Hematopoietic multipotent progenitor cell (in vitro differentiated cells): ENCODE measurements at places on chromosomes 5 and 9. TPM values are rescaled to one million over a fixed set of nuclear protein-coding genes. Genes with fewer than 3 reads are reported as not detected.

Gene BNC2
- under 0.01 TPM for total RNA-seq

Gene NPR2
- 1.6 TPM for total RNA-seq

Gene FBLL1
- 0.54 TPM for total RNA-seq

Gene TOR4A
- total RNA-seq: 25.0 TPM

Gene TAF11L5
- total RNA-seq: not detected

Gene GRM6
- total RNA-seq: not detected

Gene GPR21
- total RNA-seq: 12.1 TPM

Gene HAND1
- total RNA-seq: not detected

Gene SYK
- 62.7 TPM for total RNA-seq

Gene IL7R
- 0.81 TPM for total RNA-seq

Gene FUT7
- 14.3 TPM for total RNA-seq

Gene WDR38
- not detected for total RNA-seq

Gene LCN15
- not detected for total RNA-seq

Gene TSLP
- under 0.01 TPM for total RNA-seq

Gene RAPGEF6
- total RNA-seq: 15.9 TPM

Gene RLN2
- total RNA-seq: 0.54 TPM

Gene NUTM2F
- not detected for total RNA-seq

Gene PCDHB13
- under 0.01 TPM for total RNA-seq

Gene NOL8
- total RNA-seq: 11.3 TPM

Gene CDKN2B-AS1
- total RNA-seq: not detected

Gene TICAM2
- total RNA-seq: under 0.01 TPM

Gene LCN1
- total RNA-seq: not detected

Gene ASS1
- total RNA-seq: 0.27 TPM

Gene RETREG1
- total RNA-seq: 6.2 TPM

Gene ZNF454
- 0.54 TPM for total RNA-seq

Gene IFNB1
- under 0.01 TPM for total RNA-seq

Gene IL9
- total RNA-seq: not detected

Gene UGT3A2
- total RNA-seq: 0.54 TPM

Gene RFX3
- total RNA-seq: 31.5 TPM

Gene TOR2A
- 15.9 TPM for total RNA-seq

Gene LHX6
- 0.81 TPM for total RNA-seq

Gene ZFP37
- total RNA-seq: 0.27 TPM

Gene NANS
- total RNA-seq: 80.8 TPM

Gene NSG2
- total RNA-seq: not detected

Gene SLC6A3
- total RNA-seq: not detected

Gene MRPL22
- 5.7 TPM for total RNA-seq

Gene FOXD4L6
- total RNA-seq: under 0.01 TPM

Gene MATR3
- 163 TPM for total RNA-seq

Gene SNCAIP
- total RNA-seq: 0.54 TPM

Gene DMRTA1
- total RNA-seq: under 0.01 TPM

Gene NXNL2
- 0.54 TPM for total RNA-seq

Gene FRRS1L
- total RNA-seq: under 0.01 TPM

Gene ELOVL7
- total RNA-seq: 8.1 TPM

Gene C5orf58
- total RNA-seq: under 0.01 TPM

Gene ADCY2
- total RNA-seq: 0.27 TPM
